ENCODE measurements at places on chromosomes 4 and X.

- DNase-seq = no peak
These were observed 811.4 kb upstream of the HS3ST1 start for GRCh38 chr4:12239897-12240636.

GRCh38 chr4:153890761-153891160 is 101.9 kb upstream of the SFRP2 start:
- no peak for DNase-seq

- no peak for DNase-seq
These were observed 85.4 kb downstream of the ADGRG4 start for GRCh38 chrX:136386173-136386572.

DNA sequence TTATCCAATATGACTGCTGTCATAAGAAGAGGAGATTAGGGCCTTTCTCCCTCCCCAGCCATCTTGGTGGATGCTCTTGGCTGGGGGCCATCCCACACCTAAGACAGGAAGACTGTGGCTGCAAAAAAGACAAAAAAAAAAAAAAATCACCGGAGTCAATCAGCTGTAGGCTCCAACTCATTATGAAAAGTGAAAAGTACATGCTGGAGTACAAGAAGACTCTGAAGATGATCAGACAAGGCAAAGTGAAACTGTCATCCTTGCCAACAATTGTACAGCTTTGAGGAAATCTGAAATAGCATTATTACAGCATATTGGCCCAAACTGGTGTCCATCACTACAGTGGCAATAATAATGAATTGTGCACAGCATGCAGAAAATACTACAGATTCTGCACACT is 5.2 kb downstream of the EGFL6 start:
- DNase-seq = no peak

GRCh38 chr4:53775381-53775780 is 184.1 kb upstream of the LNX1 start:
- no peak for DNase-seq

Data from stimulated activated CD4-positive, alpha-beta T cell treated with anti-CD3 and anti-CD28 coated beads, TNF-alpha, amount 100 ng/mL, for 48 hours (primary cell).